Activated CD4-positive, alpha-beta T cell treated with anti-CD3 and anti-CD28 coated beads, Interleukin-2, Interleukin-6, amounts not matched to agents 100 ng/mL and 50 ng/mL, durations not matched to agents 16 hours and 8 hours (primary cell): ENCODE measurements at places on chromosomes 16 and 17.

GRCh38 chr16:89442588-89442987, 47.8 kb downstream of the ANKRD11 start:
- DNase-seq: no peak

DNA sequence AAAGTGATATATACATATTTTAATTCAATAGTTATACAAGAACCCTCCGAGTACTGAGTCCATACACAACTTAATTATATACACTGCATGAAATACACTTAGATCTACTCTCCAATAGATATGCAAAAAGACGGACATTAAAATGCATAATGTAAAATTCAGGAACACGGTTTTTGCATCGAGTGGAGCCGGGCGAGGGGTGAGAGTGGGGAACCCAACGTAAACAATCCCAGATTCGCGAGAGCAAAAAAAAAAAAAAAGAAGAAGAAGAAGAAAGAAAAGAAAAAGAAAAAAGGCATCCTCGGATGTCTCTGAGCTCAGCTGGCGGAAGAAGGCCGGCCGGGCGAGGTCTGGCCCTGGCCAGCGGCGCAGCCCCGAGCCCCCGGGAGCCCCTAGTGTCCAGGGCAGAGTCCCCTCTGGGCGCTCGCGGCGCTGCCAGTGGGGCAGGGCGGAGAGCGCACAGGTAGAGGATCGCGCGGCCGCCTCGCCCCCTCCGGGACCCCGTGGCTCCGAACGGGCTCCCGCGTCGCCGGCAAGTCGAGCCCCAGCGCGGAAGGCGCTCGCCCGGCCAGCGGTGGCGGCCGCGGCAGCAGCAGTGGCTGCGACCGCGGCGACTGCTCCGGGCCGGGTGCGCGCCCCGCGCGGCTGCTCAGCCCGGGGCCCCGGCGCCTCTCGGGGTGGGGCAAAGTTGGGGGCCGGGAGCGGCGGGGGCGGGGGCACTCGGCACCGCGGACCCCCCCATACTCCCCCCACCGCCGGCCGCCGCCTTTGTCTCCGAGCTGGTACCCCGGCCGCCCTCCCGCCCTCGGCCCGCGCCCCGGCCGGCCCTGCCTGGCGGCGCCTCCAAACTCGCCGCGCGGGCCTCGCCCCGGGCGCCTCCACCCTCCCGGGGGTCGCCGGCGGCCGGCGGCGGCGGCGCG, 9.6 kb upstream of the ZFHX3 start:
- no peak for DNase-seq

- no peak for DNase-seq
Observed at GRCh38 chr16:71670537-71670936, 44.6 kb downstream of the MARVELD3 start.

- DNase-seq: no peak
Observed at GRCh38 chr16:57058291-57058861, 34.0 kb upstream of the CPNE2 start.
